Panc1 (cell line): ENCODE measurements at places on chromosomes 12 and 14.
A peak's percentile ranks its signal among the peaks of the same experiment; 100 is the strongest.

DNA sequence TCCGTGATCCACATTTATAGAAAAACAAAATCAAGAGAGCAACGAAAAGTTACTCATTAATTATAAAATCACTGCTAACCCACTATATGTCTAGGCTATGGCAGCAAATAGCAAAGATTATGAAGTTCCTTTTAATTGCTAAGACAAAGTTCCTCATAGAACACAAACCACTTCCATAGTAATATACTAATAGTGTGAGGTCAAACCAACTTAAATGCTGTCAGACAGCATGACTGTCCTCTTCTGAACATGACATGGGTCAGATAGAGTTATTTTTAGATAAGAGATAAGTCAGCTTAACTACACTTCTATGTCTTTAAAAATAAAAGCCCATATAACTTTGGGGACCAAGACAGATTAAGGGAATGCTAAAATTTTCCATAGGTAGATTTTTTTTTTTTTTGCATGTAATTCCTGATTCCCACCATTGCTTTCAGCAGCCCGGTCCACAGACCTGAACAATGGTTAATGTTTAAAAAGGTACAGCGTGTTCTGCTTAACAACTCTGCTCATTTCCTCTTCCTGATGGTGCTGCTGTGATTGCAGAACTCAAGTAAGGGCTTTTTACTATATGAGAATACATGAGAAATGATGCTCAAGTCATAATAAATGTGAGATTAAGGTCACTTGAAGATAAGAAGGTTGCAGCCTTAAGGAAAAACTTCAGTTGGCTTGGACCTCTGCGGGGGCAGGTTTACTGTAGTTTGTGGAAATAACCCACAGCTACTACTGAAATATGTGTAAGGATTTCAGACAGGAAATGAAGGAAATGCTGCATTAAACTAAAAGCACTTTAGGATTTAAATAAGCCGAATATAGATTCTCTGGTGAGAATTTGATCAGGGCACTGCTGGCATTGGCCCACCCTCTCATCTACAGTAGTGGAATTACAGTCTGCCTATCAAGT is 37.7 kb upstream of the DUSP6 start:
- no peak for DNase-seq

GRCh38 chr12:115075552-115076170 is 391.7 kb upstream of the TBX3 start:
- no peak for DNase-seq

DNA sequence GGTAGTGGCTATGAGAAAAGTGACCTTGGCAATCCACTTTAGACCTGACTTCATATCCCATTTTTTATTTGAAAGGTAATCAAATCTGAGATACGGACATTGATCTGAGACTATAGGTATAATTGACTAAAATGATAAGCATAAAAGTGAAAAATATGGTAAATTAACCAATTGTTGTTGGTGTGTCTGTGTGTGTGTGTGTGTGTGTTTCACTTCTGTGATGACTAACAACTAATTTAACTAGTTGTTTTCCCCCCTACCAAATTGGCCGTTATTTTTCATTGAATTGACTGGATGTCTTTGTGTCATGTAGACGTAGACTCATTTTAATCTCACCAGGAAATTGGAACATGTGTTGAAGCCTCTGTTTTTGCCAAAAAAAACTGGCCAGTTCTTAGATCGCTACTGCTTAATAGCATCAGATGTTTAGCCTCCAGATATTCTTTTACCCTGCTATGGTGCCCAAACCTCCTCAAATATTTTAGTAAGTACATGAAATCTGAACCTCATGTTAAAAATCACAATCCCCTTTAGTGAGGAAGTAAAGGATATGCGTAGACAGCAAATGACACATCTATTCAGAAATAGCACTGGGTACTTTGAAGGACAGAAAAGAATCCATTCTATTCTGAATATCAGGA is 395.0 kb downstream of the EGLN3 start:
- no peak for DNase-seq

GRCh38 chr12:100718187-100718586 is 76.4 kb upstream of the ANO4 start:
- DNase-seq = no peak

DNA sequence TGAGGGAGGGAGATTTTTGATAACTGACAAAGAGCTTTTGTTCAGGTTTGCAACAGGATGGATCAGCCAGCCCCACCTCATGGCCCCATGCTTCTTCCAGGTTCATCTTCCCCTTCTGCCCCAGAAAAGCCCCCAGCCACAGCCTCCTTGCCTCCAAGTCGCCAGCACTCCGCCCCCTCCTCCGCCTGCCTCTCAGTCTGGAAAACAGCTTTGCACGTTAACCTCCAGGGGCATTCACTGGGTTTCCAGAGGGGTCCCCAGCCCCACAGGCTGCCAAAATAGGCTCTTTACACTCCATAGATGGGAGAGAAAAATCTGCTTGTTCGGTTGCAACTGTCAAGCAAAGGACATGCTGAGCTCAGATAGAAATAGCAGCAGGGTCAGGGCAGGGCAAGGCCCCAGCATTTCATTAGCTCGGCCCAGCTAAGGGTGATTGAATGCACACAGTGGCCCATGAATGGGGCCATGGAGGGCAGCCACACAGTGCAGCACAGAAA is 253.6 kb downstream of the ZFP36L1 start:
- DNase-seq = no peak

DNA sequence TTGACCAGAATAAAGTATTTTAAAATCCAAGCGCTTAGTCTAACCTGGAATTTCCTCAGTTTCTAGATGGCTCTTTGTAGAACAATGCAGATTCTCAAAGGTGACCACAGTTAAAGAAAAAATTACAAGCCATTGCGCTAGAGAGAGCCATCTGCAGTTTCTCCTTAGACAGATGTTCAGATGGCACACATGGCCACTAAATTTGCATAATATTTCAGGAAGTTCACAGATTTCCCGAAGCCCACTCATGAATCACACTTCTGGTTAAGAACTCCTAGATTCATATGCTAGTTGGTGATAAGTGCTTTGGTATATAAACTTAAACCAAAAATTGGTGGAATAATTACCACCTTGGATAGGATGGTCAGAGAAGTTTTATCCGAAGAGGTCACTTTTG is 749 bp downstream of the AKAP3 start:
- DNase-seq = no peak

- peak; percentile 13 for DNase-seq
These were observed 381.1 kb downstream of the SEC23A start for GRCh38 chr14:38721822-38722431.

DNA sequence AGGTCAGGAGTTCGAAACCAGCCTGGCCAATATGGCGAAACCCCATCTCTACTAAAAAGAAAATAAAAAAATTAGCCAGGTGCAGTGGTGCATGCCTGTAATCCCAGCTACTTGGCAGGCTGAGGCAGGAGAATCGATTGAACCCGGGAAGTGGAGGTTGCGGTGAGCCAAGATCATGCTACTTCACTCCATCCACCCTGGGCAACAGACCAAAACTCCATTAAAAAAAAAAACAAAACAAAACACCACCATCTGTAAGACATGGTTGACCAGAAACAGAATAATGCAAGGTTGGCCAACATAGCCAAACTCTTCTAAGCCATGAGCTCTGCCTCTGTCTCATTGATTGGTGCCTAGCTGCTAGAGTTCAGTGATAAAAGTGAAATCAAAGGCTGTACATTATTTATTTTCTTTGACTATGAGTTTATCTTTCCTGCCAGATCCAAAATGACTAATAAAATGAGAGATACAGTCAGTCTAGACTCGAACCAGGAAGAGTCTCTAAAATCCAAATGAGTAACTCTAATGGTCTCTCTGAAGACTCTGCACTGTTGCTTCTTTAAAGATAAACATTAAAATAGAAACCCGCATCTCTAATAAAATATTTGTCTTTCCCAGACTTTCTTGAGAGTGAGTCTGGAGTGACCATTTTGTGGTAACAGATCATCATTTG is 404.7 kb downstream of the DAD1 start:
- DNase-seq = no peak

DNA sequence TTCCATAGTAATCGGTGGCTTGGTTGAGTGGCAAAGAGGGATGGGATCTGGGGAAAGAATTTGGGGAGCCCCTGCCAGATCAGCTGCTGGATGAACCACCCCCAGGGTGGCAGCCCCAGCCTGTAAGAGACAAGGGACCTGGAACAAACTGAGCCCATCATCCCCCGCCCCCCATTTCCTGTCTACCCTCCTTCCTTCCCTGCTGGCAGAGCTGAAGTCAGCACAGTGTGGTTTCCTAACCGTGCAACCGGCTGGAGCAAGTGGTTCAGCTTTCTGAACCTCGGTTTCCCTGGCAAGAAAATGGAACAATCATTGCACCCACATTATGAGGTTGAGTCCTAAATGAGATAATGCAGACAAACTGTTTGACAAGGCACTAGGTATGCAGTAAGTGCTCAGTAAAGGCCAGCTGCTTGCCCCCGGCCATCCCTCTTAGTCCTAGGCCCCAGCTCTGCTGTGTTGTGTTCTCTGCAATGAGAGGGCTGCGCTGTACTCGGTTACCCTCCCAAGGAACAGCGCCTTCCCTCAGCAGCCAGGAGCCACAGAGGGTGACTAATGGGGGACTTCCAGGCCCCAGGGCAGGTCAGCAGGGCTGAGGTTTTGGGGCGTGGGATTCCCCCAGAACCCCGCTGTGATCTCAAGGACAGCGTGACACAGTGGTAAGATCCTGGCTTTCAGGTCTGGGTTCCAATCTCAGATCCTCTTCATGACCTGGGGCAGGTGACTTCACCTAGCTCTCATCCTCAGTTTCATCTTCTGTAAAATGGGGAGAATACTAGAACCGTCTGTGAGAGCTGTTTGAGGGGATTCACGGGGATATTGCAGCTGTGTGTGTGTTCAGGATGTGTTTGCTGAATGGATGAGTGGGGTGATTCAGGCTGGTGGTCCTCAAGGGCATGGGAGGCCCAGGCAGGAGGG is 16.5 kb downstream of the SELPLG start:
- no peak for DNase-seq

DNA sequence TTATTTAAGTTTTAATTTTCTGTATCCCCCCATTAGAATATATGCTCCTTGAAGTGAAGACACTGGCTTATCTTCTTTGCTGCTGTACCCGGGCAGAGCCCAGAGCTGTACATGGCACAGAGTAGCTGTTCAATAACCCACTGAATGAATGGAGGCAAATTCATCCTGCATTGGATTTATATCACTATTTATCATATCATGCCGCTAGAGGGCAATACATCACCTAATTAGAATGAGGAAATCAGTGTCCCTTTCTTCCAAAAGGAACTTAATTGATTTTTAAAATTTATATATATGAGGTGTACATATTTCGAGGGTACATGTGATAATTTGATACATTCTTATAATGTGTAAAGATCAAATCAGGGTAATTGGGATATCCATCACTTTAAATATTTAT is 89.2 kb upstream of the TMEM260 start:
- DNase-seq = no peak

GRCh38 chr12:64229796-64230195 is 7.7 kb upstream of the KICS2 start:
- DNase-seq = no peak

- DNase-seq = no peak
These were observed 765 bp downstream of the TMEM120B start for GRCh38 chr12:121713257-121713777.

GRCh38 chr14:95891742-95892141 is 15.1 kb downstream of the TUNAR start:
- DNase-seq = peak; percentile 10

GRCh38 chr12:94025756-94026155 is 122.6 kb upstream of the PLXNC1 start:
- DNase-seq = no peak

- DNase-seq = no peak
These were observed 55.6 kb downstream of the RFLNA start for GRCh38 chr12:124350491-124350890.

DNA sequence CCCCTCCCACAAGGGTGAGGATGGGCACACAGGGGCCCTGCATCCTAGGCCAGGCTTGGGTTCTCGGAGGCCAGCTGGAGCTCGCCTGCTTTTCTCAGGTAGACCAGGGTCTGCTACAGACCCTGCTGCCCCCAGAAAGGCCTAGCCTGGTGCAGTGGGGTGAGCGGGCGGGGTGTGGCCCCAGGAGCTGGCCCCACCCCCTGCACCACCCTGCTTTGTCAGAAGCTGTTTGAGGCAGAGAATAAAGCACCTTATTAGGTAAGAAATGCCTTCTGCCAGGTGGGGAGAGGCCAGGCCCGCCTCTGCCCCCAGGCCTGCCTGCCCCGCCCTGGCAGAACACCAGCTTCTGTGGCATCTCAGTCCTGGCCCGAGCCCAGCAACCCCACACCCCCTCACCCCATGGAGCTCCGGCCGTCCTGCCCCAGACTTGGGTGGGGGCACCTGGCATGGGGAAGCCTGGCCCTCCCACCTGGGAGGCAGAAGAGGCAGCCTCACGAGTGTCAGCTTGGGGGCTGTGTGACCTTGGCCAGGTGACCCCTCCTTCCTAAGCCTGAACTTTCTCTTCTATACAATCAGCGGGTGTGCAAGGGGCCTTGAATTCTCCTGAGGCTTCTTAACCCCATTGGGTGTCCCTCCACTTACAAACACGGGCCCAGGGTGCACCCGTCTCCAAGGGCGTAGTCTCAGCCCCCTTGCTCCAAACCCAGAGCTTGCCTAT is 43.2 kb downstream of the KRT80 start:
- no peak for DNase-seq

- DNase-seq = no peak
These were observed 117.7 kb downstream of the RFLNA start for GRCh38 chr12:124412646-124413015.

DNA sequence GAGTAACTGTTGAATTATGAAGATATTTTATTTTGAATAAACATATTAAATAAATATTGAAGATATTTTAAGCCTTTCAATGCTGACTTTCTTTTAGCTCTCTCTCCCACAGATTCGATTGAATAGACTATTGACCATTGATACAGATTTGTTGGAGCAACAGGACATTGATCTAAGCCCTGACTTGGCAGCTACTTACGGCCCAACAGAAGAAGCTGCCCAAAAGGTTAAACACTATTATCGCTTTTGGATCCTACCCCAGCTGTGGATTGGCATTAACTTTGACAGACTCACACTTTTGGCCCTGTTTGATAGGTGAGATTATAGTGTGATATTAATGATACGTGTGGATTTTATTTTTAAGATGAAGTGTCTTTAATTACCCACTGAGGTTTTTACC is 105.6 kb downstream of the PCNX1 start:
- DNase-seq = no peak

- no peak for DNase-seq
These were observed 68.0 kb downstream of the PRIMA1 start for GRCh38 chr14:93720076-93720815.

- DNase-seq = no peak
These were observed 1025.7 kb upstream of the TMEM132C start for GRCh38 chr12:127241072-127241817.

GRCh38 chr12:120290609-120291305 is 946 bp downstream of the RNU4-2 start:
- peak; percentile 46 for DNase-seq
